ENCODE measurements at places on chromosomes 4 and X. TPM values are rescaled to one million over a fixed set of nuclear protein-coding genes. Genes with fewer than 3 reads are reported as not detected.

Gene PPP4R3C
- total RNA-seq = not detected

Gene SFRP2
- 130 TPM for total RNA-seq

Gene CT83
- total RNA-seq = not detected

Gene PAGE4
- not detected for total RNA-seq
